ENCODE measurements at places on chromosomes 2 and 18.

- no peak for DNase-seq
Measured at GRCh38 chr2:167555098-167555720, 666.9 kb downstream of the XIRP2 start.

DNA sequence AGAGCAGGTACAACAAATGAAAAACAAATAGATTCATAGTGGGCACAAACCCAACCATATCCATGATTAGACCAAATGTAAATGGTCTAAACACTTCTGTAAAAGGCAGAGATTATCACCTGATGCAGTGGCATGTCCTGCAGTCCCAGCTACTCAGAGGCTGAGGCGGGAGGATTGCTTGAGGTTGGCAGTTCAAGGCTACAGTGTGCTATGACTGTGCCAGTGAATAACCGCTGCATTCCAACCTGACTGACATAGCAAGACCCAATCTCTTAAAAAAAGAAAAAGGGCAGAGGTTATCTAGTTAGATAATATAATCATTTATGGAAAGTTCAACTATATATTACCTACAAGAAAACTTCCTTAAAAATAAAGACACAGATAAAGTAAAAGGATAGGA, 21.3 kb upstream of the SLC3A1 start:
- no peak for DNase-seq

GRCh38 chr2:37833423-37833822, 91.7 kb upstream of the RMDN2 start:
- no peak for DNase-seq

DNA sequence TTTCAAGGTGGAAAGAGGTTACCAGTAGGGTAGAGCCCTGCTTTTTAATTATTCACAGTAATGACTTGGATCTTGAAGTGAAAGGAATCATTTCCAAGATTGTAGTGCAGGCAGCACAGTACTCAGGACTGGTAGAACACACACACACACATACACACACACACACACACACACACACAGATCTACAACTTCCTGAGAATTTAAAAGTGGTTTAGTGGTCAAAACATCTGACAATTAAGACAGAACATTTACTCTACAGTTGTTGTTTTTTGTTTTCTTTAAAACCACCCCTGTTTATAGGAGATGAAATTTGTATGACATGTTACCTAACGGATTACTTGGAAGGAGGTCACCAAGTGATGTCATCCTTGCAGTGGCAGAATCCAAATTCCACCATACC, 146.7 kb upstream of the VRK2 start:
- DNase-seq: no peak

DNA sequence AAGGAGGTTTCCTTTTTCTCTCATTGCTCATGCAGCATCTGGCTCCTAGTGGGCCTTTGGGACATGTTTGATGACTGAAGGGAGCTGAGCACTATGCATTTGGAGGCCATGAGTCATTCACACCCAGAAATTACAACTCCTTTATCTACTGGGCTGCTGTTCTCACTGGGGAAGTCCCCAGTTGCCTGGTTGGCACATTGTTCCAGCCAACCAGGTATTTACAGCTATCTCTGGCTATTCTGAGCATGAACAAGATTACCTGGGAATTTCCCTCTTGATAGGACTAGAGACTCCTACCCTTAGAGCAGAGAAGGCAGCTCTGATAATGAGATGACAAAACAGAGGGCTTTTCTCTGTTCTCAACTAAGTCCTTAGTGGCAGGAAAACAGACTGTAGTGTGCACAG, 206.5 kb downstream of the SETBP1 start:
- peak; percentile 95 for DNase-seq

DNA sequence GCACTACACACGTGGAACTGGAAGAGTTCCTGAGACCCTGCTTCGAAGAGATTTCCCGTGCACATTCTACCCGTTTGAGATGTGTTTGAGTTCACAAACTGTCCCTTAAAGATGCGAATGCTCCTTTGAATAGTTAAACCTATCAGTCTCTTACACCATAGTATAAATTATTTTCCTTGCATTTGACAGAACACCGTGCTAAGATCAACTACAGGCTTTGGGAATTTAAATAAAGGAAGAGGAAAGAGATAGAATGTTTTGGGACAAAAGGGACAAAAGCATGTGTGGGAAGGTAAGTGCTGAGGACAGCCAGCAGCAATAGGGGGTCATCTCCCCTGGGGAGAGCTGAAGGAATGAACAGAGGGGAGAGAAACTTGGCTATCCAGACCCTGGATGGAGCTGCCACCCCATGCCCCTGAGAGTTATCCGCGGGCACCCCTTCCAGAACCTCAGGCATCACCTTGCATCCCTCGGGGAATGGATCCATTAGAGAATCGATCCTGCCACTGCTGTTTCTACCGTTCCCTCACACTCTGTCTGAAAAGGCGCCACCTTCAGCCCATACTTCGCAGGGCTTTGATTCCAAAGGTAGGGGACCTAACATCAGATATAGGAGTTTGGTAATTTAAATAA, 888 bp upstream of the ADCY3 start:
- peak; percentile 10 for DNase-seq

GRCh38 chr2:240403396-240404104, 31.9 kb upstream of the GPC1 start:
- no peak for DNase-seq

GRCh38 chr2:47558116-47558767, 155.3 kb downstream of the MSH2 start:
- no peak for DNase-seq

DNA sequence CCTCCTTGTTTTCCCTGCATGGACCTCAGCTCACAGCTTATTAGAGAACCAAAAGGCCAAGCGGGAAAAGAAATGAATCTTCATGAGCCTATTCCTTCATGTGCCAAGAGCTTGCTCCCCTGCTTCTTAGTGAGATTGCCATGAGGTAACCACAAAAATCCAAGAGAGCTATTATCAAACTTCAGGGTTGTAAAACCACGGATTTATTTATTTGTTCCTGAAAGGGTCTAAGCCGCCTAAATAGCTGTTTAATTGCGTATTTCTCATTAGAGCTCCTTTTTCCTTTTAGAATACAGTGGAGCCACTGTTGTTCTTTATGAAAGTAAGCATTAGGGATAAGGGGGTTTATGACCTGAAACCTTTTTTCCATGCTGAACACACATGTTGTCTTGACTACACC, 58.0 kb downstream of the SRD5A2 start:
- DNase-seq: no peak

DNA sequence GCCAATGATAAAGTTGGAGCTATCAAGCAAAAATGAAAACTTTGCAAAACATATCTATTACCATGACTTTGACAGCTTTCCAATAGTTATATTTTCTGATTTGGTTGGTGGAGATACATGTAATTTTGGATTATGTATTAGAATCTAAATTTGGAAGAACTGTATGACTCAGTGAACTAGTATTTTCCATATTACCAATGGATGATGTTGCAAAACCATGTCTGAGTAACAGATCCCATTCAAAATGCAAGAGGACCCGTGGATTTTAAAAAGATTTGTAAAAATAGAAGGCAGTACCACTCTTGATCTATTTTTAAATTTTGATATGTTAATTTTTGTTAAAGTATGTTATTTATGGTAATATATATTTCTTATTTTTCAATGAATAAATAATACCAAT, 83.0 kb downstream of the TAF4B start:
- peak; percentile 67 for DNase-seq

DNA sequence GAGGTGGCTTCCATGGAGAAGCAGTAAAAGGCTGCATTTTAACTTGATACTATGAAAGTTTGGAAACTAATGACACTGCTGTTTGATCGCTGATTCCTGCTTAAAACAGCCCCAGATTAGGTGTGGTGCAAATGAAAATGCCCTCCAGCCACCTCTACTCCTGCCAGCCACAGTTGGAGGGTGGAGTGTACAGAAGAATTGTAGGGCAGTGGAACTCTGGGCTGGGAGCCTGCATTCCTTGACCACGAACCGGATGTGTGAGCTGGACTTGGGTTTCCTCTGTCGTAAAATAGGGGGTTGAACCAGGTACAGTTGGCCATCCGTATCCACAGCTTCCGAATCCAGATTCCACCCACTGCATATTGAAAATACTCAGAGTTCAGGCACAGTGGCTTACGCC, 84.6 kb upstream of the RFX8 start:
- DNase-seq: peak; percentile 22

DNA sequence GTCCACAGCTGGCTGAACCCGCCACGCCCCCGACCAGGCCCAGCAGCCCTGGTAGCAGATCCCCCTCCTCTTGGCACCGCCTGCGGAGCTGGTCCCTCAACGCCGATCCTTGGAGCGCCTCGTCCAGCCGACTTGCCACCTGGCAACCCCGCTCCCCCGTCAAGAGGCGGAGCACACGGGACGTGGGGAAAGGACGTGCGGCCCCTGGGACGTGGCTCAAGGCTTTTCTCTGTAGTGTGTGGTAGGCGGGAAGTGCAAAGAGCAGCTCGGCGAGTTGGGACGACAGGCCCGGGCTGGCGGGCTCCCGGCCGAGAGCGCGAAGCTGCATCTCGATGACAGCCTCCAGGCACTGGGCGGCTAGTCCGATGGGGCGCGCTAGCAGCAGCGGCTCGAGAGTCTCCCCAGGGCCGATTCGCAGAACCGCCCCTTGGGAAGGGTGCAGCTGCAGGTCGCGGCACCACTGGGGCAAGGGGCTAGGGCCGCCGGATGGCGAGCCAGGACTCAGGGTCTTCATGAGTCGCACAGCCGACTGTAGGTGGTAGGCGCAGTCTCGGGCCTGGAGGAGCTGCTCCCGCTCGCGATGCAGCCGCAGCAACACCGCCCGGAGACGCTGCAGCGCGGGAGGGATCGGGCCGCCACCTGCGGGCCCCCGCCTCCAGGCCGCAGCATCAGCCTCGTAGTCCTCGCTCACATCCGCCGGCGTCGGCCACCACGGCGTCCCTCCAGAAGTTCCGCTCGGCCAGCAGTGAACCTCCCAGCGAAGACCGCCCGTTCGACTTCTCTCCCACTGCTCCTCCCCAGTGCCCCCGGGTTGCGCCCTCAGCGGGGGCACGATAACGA, 617 bp downstream of the CCDC142 start:
- peak; percentile 22 for DNase-seq

- DNase-seq: no peak
Measured at GRCh38 chr2:96541398-96542152, 5.0 kb downstream of the ARID5A start.

GRCh38 chr2:192498747-192499146, 304.0 kb upstream of the TMEFF2 start:
- no peak for DNase-seq

GRCh38 chr2:10276481-10277292, 26.0 kb upstream of the HPCAL1 start:
- no peak for DNase-seq

DNA sequence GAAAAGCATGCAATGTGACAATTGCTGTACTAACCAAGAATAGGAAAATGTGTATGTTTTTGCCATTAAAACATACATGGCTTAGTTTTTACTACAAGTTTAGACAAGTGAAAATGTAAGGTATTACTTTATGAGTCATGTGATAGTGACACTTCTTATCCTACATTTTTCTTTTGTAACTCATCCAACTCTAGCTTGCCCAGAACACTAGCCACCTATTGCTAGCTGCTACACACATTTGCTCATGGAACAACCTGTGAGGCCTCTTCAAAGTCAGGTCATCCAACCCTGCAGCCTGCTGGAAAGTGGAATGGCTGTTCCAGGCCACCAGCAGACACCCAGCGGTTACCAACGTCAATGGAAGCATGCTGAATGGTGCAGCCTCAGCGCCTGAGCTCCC, 1043.9 kb downstream of the TMEM182 start:
- DNase-seq: peak; percentile 59

DNA sequence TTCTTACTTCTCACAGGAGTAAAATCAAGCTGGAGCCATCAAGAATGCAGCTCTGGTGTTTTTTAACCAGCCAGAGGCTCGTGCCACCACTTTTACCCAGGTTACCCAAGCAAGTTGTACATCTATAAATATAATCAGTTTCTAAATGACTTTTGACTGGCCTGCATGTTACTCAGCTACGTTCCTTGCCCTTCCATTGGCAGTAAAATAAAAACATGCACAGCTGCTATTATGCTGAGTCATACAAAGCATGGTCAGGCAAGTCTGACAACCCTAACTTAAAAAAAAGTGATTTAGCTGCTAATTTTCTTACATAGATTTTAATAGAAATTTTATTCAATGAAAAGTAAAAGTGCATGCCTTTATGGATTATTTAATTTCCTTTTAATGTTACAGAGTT, 111.7 kb upstream of the CSRNP3 start:
- DNase-seq: peak; percentile 89

- peak; percentile 57 for DNase-seq
Measured at GRCh38 chr2:224843141-224843540, 127.0 kb upstream of the CCDC195 start.

- DNase-seq: no peak
Measured at GRCh38 chr2:46854260-46854659, 61.3 kb downstream of the MCFD2 start.

GRCh38 chr2:240292619-240293525, 142.6 kb upstream of the GPC1 start:
- no peak for DNase-seq

DNA sequence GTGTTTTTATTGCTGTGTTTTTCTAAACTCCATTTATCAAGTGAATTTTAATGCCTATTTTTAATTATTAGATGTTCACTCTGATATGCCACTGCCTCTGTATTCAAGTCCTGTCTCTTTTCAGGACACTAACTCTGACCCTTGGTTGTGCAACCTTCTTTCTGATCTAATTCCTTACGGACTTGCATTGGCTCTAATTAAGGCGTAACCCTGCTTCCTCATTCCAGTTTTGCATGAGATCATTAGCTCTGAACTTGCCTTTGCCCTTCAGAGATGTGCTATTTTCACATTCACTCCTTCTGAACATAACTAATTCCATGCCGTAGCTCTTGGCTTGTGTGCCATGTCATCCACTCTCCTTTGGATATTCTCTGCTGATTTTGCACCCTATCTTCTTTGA, 162.5 kb upstream of the TMEFF2 start:
- DNase-seq: peak; percentile 44

- no peak for DNase-seq
Measured at GRCh38 chr2:238499731-238500580, 73.2 kb downstream of the ASB1 start.

DNA sequence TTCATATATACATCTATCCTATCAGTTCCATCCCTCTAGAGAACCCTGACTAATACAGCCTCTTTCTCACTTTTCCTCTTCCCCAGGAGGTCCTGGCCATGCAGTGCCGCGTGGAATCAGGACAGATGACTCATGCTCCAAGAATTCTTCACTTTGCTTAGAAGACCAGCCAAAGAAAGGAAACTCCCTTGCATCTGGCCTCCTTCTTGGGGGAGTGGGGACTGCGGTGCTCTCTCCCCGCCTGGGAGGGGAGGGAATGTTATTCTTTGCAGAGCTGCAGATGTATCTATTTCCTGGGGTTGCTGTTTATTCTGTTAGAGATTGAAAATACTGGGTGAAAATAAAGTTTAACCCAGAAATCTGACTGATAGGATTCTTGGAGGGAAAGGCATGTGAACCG, 111.5 kb upstream of the SH3BP4 start:
- DNase-seq: peak; percentile 82

DNA sequence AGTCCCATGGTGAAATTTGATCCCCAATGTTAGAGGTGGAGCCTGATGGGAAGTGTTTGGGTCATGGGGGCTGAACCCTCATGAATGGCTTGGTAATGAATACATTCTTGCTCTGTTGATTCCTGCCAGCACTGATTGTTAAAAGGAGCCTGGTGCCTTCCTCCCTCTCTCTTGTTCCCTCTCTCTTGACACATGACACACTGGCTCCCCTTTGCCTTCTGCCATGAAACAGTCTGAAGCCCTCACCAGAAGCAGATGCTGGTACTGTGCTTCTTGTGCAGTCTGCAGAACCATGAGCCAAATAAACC, 30.6 kb upstream of the EPC2 start:
- DNase-seq: peak; percentile 17

All from bronchial epithelial cell (primary cell).